IMR-90 (cell line): ENCODE measurements at places on chromosomes 5 and 9. TPM values are rescaled to one million over a fixed set of nuclear protein-coding genes. Genes with fewer than 3 reads are reported as not detected.

Gene MEIKIN
- total RNA-seq, result not detected in 2 replicates

Gene GRM6
- not detected in 2 replicates for total RNA-seq

Gene CTSL
- 57.0 and 89.7 TPM in 2 replicates for total RNA-seq

Gene FABP6
- not detected in 2 replicates for total RNA-seq

Gene PHF24
- total RNA-seq, result not detected in 2 replicates

Gene CCDC112
- 2.0 and 5.0 TPM in 2 replicates for total RNA-seq

Gene CATSPER3
- under 0.01 TPM in 1 of 2 replicates, not detected in the other for total RNA-seq

GRCh38 chr5:93587597-93588351, 4.8 kb downstream of the NR2F1 start:
- peak; percentile 59 for DNase-seq

- no peak for DNase-seq
Measured at GRCh38 chr9:136761545-136761981, 2.8 kb downstream of the LCN15 start.

DNA sequence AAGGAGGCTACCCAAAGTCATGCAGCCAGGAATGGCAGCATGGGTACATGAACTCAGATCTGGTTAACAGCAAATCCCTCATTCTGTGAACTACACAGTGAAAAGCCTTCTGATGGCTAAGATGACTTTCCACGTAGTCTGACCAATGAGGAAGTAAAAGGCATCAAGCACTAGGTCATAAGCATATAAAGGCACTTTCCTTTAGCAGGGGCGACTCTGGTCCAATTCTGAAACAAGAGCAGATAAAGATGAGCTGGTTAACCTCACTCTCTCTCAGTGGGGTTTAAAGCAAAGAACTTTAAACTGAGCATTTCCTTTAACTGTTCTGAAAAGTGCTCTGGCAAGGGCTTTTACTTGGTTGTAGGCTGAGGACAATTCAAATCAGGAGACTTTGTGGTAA, 21.1 kb downstream of the PSMB7 start:
- DNase-seq, result peak; percentile 32

GRCh38 chr5:95727764-95728191, 3.4 kb upstream of the RHOBTB3 start:
- no peak for DNase-seq

- DNase-seq, result no peak
Measured at GRCh38 chr9:87342743-87343142, 154.9 kb upstream of the DAPK1 start.

DNA sequence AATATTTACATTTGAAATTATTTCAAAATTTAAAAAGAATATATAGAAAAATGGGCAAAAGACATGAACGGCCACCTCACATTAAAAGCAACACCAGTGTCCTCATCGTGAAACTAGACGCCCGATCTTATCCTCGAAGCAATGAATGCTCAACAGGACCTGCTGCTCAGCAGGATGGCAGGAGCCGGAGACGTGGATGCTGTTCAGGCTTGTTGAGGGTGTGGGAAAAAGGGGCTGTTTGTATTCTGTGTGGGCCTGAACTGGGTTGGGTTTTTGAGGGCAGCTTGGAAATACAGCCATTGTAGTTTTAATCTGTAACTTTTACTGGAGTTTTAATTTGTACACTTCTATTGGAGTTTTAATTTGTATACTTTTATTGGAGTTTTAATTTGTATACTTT, 20.3 kb downstream of the EXOC3 start:
- DNase-seq, result no peak

GRCh38 chr9:81529556-81530193, 159.7 kb downstream of the TLE1 start:
- peak; percentile 58 for DNase-seq

DNA sequence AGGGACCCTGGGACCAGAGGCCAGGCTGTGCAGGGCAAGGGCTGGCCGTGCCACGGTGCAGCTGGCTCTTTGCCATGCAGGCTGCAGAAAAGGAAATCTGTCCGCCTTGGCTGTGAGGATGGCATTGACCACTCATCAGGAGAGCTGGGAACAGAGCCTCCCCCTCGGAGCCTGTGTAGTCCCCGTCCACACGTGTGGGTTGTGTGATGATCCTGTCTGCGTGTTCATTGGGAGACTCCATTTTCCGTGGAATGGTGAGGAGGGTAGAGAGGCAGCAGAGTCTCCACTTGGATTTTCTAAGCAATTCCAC, 47.7 kb downstream of the EHMT1 start:
- DNase-seq, result no peak

DNA sequence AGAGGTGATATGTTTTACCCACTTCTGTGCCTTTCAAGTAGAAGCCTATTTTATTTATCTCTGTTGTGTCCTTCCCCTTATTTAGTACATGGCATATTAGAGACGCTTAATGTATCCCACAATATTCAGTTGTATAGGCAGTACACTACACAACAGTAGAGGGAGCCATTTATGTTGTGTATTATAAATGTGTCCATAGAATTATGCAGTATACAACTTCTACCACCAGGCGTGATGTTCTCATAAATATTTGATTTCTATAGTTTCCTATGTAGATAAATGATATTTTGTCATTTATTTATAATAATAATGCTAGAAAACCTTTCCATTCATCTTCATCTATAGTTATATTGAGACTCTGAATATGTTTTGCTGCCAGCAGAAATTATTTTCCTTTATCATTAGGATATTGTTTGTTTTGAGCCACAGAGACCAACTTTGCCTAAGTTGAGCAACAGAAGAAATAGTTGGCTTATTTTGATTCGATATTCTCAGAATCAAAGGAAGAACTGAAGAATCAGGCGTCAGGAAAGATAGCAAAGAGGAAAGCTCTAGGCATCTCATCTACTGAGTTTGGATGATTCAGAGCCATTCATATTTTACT, 81.7 kb downstream of the ADAMTS19 start:
- peak; percentile 9 for DNase-seq

GRCh38 chr5:25863811-25864210, 1174.6 kb downstream of the CDH9 start:
- DNase-seq, result no peak

- peak; percentile 13 for DNase-seq
Measured at GRCh38 chr9:20538956-20539355, 83.3 kb downstream of the MLLT3 start.

DNA sequence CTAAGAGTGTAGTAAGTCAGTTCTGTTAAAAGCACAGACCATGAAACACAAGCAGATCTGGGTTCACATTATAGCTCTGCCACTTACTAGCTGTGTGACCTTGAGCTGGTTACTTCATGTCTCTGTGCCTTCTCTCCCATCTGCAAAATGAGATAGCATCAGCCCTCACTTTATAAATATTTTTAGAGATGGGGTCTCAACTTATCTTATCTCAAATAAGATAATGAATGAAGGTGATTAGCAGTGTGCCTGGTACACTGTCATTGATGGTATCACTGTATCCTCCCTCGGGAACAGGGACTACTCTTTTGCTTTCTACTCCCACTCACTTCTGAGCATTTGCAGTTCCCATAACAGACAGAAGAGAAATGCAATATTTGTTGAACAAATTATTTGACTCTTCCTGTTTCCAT, 52.4 kb downstream of the GALNT10 start:
- DNase-seq, result no peak

- DNase-seq, result peak; percentile 44
Measured at GRCh38 chr9:109945573-109945972, 165.6 kb downstream of the PALM2AKAP2 start.
